ENCODE measurements at places on chromosomes 13 and 19. TPM values are rescaled to one million over a fixed set of nuclear protein-coding genes. Genes with fewer than 3 reads are reported as not detected.

PEAK3 gene
- total RNA-seq = 0.08 TPM

ZNF540 gene
- total RNA-seq = not detected

ATP4A gene
- total RNA-seq = not detected

TEX26 gene
- not detected for total RNA-seq

PCP2 gene
- not detected for total RNA-seq

ERICH4 gene
- not detected for total RNA-seq

COX6B1 gene
- 1,415 TPM for total RNA-seq

PIN1 gene
- total RNA-seq = 79.8 TPM

PABPC3 gene
- total RNA-seq = 0.15 TPM

CYP2A7 gene
- not detected for total RNA-seq

ZNF738 gene
- total RNA-seq = 0.68 TPM

PNMA8A gene
- 9.3 TPM for total RNA-seq

ZNF577 gene
- total RNA-seq = 0.06 TPM

FCAR gene
- not detected for total RNA-seq

ZNF554 gene
- total RNA-seq = 1.0 TPM

CEACAM4 gene
- not detected for total RNA-seq

FCHO1 gene
- total RNA-seq = 19.9 TPM

CELF5 gene
- total RNA-seq = 0.52 TPM

ACTN4 gene
- 1,166 TPM for total RNA-seq

GRIN2D gene
- total RNA-seq = 8.2 TPM

RFPL4A gene
- 0.35 TPM for total RNA-seq

CEACAM20 gene
- total RNA-seq = not detected

GPR12 gene
- not detected for total RNA-seq

FXYD7 gene
- total RNA-seq = 0.36 TPM

CABP5 gene
- not detected for total RNA-seq

PLPPR3 gene
- total RNA-seq = 5.3 TPM

ZNF8 gene
- total RNA-seq = 0.86 TPM

PLK5 gene
- total RNA-seq = not detected

TTC9B gene
- 0.25 TPM for total RNA-seq

RASAL3 gene
- not detected for total RNA-seq

SLC25A41 gene
- 0.11 TPM for total RNA-seq

ITGBL1 gene
- 1.8 TPM for total RNA-seq

PRKCG gene
- 6.9 TPM for total RNA-seq

SAMD1 gene
- 39.6 TPM for total RNA-seq

ZNF730 gene
- total RNA-seq = not detected

CYP2S1 gene
- 21.8 TPM for total RNA-seq

CLC gene
- not detected for total RNA-seq

KLK15 gene
- not detected for total RNA-seq

PCDH17 gene
- not detected for total RNA-seq

CD79A gene
- 0.32 TPM for total RNA-seq

DLL3 gene
- total RNA-seq = 10.1 TPM

DIAPH3 gene
- total RNA-seq = 8.1 TPM

FREM2 gene
- not detected for total RNA-seq

GRIK5 gene
- total RNA-seq = 0.33 TPM

C3 gene
- 40.6 TPM for total RNA-seq

TSSK6 gene
- 2.0 TPM for total RNA-seq

ZIC5 gene
- total RNA-seq = 2.7 TPM

HCST gene
- total RNA-seq = 0.44 TPM

ADGRE3 gene
- not detected for total RNA-seq

DMKN gene
- total RNA-seq = 32.5 TPM

C19orf67 gene
- total RNA-seq = not detected

ZNF560 gene
- total RNA-seq = not detected

SLITRK5 gene
- 0.58 TPM for total RNA-seq

MISP gene
- total RNA-seq = 86.2 TPM

ZNF441 gene
- not detected for total RNA-seq
